ENCODE measurements at places on chromosomes 6 and 20.

DNA sequence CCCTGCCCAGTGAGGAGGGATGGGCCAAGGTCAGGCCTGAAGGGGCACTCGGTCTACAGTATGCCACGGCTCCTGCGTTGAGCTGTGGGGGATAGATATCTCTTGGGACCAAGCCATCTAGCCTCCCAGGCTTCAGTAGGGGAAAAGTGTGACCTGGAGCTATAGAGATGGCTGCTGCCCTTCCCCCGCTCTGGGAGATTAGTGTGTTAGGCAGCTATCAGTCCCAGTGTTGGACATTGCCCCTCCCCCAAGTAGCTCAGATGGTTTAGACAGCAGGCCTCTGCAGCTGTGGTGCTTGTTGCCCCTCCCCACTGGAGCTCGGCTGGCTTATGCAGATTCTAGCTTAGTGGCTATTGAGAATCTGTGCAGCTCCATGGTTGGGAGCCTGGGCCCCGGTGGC lies 56.8 kb downstream of the KHDRBS2 start:
- peak; percentile 16 for DNase-seq

- no peak for DNase-seq
Measured at GRCh38 chr6:63672582-63673129, 37.1 kb downstream of the PHF3 start.

DNA sequence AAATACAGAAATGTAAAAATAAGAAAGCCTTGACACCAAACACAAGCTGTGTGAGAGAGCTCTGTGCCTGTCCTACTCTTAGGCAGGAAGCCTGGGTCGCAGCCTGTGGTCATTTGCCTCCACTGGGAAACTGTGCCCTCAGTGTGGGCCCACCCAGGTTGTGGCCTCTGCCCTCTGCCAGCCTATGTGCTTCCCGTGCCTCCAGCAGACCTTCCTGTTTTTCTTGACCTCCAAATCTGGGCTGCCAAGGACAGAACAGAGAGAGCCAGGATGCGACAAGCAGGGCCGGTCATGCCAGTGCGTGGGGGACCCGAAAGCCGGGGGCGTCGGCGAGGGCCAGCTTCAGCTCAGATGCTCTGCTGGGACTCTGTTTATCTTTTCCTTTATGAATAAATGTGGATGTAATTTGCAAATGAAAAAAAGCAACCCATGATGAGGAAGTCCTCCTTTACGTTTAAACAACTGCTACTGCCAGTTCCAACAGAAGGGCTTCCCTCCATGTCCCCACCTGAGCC lies 189.2 kb upstream of the EXOC2 start:
- no peak for DNase-seq

DNA sequence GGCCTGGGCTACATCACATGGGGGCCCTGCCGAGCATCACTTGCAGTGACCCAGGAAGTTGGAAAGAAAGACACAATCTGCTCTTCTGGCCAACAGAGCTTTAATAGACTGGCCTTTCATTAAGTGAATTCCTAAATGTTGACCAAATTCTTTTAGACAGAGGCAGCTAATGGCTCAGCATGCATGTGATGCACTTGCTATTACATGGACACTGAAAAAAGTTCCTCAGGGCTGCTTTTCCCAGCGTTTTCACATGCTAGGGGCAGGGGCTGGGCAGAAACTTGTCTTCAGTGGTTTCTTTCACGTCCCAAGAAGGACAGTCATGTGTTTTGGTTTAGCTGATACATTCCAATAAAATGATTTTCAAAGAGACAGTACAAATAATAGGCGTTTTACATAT lies 651.0 kb upstream of the SLC35B3 start:
- DNase-seq: no peak

DNA sequence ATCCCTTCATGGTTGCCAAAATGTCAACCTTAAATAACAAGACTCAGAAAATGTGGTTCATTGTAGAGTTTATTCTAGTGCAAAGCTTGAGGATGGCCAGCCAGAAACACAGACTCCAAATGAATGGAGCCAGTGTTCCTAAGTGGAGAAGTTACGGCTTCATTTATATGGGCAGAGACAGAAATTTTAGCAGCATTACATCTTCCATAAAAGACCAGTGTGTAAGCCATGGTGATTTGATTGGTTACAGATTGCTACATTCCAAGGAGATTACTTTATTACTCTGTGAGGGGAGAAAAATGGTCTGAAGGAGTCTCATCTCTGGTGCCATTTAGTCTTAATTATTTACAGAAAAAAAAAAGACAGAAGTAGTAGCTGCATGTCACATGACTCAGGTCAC lies 97.8 kb downstream of the OTOR start:
- DNase-seq: no peak

DNA sequence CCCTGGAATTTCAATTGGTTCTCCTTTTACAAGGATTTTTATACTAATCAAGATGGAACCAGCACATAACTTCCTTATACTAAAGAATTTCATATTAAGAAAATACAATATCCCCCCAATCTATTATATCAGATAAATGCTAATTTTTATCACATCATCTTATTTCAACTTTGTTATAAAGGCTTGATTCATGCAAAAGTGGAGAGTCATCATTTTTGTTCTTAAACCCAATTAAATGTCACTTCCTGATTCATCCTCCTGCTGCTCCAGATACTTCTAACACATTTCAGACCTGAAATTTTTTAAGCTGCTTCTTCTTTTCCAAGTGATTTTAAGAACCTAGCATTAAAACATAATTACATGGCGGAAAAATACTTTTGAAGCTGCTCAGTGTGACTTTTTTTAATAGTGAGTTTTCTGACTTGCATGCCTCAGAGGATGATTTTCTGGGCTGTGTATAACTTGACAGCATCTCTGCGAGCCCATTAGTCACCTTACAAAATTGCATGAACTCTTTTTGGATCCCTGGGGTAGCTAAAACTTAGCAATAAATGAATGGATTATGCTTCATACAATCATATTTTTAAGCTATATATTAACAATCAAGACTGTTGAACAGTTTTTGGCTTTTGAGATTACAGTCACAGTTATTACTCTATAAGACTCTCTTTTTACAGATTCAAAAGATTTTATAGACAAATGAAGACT lies 134.1 kb downstream of the ELOVL4 start:
- no peak for DNase-seq

- no peak for DNase-seq
Measured at GRCh38 chr20:31991339-31991705, 18.9 kb upstream of the CCM2L start.

DNA sequence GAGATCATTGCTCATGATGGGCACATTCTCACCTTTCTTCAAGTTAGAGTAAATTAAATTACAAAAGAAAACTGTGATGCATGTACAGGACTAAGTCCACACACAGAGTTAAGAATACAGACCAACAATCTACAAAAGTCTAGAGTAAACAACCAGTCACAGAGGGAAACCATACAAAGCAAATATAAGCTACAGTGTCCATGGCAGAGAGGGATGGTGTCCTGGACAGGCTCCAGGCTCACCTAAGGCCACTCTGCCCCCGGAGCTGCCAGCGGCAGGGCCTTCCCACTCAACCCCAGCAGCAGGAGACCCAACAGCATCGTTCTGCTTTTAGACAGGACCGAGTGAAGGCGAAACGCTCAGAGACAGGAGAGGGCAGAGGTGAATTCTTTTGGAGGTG lies 16.0 kb downstream of the PDE10A start:
- no peak for DNase-seq
